IPS DF 19.7 (cell line): ENCODE measurements at places on chromosomes 12 and 14.

DNA sequence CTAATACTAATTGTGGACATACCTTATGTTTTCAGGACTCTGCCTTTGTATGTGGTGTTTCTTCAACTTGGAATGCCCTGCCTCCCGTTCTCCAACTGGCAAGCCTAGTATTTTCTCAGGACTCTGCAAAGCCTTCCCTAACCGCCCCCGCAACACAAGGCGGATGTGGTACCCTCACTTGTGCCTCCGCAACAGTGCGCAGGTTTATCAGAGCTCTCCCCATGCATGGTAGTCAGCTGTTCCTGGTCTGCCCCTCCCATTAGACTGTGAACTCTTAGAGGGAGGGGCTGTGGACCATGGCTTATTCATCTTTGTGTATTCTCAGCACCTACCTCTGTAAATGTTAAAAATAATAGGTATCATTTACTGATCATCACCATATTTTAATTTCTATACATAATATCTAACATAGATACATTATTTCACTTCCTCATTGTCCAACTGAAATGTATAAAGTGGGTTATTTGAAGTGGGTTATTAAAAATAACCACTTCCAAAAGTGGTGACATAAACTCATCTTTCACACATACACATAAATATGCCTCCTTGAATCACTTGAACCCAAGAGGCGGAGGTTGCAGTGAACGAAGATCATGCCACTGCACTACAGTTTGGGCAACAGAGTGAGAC lies 9.0 kb downstream of the LPAR5 start:
- DNase-seq: no peak

DNA sequence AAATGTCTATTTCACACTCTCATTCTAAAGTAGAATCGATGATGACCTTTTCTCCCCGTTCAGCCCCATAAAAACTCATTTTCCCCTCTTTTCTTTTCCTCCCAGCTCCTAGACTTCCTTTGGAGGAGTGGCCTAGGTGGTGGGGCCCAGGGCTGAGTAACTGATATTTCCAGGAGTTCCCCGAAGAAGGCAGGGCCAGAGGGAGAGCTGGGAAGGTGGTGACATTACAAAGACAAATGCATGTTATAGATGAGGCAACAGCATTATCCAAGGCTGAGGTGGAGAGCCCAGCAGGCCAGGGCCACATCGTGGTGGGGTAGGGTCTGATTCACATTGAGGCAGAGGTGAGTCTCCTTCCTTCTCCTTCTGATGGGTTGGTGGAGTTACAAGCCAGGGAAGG lies 22.2 kb upstream of the HDAC7 start:
- no peak for DNase-seq

DNA sequence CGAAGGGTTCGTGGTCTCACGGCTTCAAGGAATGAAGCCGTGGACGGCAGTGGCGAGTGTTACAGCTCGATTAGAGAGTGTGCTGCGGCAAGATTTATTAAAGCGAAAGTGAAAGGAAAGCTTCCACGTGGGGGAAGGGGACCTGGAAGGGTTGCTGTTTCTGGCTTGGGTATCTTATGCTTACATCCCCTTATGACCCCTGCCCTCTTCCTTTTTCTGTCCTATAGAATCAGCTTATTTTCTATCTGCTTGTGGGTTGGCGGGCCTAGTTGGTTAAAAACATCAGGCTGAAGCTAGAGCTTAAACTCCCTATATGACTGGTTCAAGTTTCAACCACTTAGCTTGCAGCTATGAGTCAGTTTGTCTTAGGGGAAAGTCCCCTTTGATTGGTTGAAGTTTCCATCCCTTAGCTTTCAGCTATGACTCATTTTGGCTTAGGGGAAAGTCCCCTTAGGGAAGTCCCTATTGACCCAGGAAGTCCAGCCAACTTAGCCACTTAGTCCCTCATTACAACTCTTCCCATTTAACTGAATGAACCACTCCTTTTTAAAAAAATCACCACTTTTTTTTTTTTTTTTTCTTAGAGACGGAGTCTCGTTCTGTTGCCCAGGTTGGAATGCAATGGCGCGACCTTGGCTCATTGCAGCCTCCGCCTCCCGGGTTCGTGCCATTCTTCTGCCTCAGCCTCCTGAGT lies 1494.7 kb upstream of the TMEM132C start:
- DNase-seq: no peak

GRCh38 chr12:26636710-26637328 lies 196.2 kb downstream of the ITPR2 start:
- no peak for DNase-seq

DNA sequence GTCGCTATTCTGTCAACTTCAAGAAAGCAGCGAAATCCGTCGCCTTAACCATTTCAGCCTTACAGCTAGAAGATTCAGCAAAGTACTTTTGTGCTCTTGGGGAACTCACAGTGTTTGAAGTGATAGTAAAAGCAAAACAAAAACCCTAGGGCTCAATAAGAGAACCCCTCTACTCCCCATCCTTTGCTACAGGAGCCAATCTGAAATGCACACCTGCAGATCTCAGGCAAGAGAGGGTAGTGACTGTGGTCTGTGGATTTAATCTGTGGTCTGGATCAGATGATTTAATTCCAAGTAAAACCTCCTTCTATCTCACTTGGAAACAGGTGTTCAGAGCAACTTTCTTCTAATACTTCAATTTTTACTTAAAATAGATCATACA lies 422.9 kb upstream of the OR4E1 start:
- no peak for DNase-seq

DNA sequence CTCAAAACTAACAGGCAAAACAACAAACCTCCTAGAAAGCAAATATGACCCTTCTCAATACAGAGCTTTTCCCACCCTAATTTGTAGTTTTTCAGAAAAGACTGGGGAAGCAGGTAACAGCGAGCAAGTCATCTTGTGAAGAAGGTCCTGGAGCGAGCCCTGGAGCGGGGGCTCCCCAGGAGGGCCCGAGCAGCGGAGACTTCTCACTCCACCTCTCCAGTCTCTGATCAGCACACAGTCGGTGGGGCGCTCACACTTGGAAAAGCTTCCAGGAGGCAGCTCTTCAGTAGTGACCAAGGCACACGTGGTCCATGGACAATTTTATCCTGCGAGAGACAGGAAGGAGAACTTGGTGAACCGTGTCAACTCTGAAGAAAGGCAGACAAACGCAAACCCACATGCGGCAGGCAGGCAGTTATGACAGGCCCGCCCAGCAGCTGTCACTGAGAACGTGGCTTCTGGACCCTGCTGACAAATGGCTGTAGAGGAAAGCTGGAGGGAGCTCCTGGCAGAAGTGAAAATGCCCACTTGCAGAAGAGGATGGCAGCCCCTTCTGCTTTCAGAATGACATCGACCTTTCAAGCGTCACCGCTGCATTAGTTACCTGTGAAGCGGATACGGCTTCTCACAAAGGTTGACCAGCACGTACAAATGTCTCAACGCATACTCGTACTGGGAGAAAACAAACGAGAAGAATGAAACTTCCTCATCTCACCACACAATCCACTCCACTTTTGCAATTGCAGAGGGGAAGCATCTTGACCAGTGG lies 44.2 kb downstream of the LGMN start:
- no peak for DNase-seq

DNA sequence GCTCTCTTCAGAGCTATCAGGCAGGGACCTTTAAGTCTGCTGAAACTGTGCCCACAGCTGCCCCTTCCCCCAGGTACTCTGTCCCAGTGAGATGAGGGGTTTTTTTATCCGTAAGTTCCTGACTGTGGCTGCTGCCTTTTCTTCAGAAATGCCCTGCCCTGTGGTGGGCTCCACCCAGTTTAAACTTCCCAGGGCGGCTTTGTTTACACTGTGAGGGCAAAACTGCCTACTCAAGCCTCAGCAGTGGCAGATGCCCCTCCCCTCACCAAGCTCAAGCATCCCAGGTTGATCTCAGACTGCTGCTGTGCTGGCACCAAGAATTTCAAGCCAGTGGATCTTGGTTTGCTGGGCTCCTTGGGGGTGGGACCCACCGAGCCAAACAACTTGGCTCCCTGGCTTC lies 46.9 kb upstream of the SLC16A7 start:
- DNase-seq: no peak

- no peak for DNase-seq
Measured at GRCh38 chr12:52980096-52980649, 26.1 kb upstream of the EIF4B start.

GRCh38 chr14:72416892-72417291 lies 477.0 kb downstream of the DPF3 start:
- DNase-seq: no peak

DNA sequence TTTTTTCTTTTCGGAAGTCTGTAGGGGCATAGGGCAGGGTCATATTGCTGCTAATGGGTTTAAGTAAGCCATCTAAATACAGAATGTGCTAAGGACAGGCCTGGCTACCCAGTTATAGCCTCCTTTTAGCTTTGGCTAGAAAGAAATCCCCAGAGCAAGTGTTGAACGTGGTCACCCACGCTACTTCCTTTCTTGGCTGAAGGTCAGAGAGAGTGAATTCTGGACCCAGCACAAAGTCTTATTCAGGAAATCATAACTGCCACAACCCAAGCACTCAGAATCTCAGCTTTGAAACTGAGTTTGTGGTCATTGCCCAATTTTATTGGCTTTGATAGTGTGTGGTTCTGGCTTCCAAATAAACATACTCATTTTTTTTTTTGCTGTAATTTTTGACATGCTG lies 542.1 kb upstream of the ATP2B1 start:
- DNase-seq: no peak

DNA sequence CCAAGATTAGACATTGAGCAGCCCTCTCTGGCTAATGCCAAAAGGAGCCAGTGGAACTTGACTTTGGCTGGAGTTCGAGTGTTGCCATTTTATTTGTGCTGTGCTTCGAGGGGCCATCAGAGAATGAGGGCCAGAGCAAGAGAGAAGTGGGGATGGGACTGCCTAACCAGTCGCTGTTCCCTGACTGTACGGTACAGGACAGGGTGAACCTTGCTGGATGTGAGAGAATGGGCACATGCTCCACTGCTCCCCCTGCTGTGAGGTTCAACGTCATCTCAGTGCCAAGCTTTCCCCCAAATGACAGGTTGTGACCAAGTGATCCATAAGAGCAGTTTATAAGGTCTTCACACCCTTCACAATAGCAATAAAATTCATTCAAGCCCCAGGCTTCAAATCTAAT lies 55.1 kb upstream of the BCL11B start:
- DNase-seq: no peak

DNA sequence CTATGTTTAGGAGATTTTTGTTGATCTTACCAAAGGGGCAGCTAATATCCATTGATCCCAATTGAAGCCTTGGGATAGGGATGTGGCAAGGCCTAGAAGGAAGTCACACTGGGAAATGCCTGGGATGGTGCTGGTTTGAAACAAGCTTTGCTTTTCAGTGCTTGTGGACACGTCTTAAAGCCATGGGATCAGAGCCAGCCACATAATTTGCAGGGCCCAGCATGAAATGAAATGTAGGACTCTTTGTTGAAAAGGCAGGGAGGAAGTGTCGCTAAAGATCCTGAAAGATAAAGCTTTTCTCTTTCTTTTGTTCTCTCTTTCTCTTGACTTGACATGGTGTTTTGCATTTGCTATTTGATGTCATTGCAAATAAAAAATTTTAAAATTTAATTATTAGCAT lies 5.0 kb downstream of the TTC9 start:
- no peak for DNase-seq
